ENCODE measurements at places on chromosomes 6 and 20. TPM values are rescaled to one million over a fixed set of nuclear protein-coding genes. Genes with fewer than 3 reads are reported as not detected.

HACE1 gene
- 23.6 TPM for total RNA-seq

EYS gene
- 0.46 TPM for total RNA-seq

CLIC5 gene
- total RNA-seq: 28.4 TPM

ULBP1 gene
- total RNA-seq: 0.64 TPM

HDGFL1 gene
- not detected for total RNA-seq

IP6K3 gene
- 0.14 TPM for total RNA-seq

RIPOR2 gene
- 4.0 TPM for total RNA-seq

MTG2 gene
- 31.6 TPM for total RNA-seq

OPRM1 gene
- total RNA-seq: not detected

ZSCAN12 gene
- total RNA-seq: 17.5 TPM

DTNBP1 gene
- 18.7 TPM for total RNA-seq

FLRT3 gene
- 60.4 TPM for total RNA-seq

KHDRBS2 gene
- total RNA-seq: 9.7 TPM

MYB gene
- total RNA-seq: 5.6 TPM

RFX6 gene
- total RNA-seq: 28.7 TPM

CST2 gene
- not detected for total RNA-seq

ADAM33 gene
- total RNA-seq: 0.47 TPM

PPP1R16B gene
- total RNA-seq: not detected

PPIL6 gene
- 7.9 TPM for total RNA-seq

PACSIN1 gene
- total RNA-seq: 0.89 TPM

PRSS16 gene
- 29.8 TPM for total RNA-seq

POM121L2 gene
- not detected for total RNA-seq

LY6G6D gene
- not detected for total RNA-seq

CALHM6 gene
- 0.75 TPM for total RNA-seq

CLDN20 gene
- not detected for total RNA-seq

SPATS1 gene
- total RNA-seq: not detected

ANGPT4 gene
- total RNA-seq: not detected

TSHZ2 gene
- 22.9 TPM for total RNA-seq
